CD4-positive, alpha-beta T cell treated with Interleukin-10 for 1 hour (primary cell): ENCODE measurements at places on chromosomes 4 and X.

GRCh38 chr4:105343146-105343931, 130.5 kb downstream of the PPA2 start:
- DNase-seq = no peak

- no peak for DNase-seq
Observed at GRCh38 chrX:13463608-13464007, 105.8 kb upstream of the EGFL6 start.

DNA sequence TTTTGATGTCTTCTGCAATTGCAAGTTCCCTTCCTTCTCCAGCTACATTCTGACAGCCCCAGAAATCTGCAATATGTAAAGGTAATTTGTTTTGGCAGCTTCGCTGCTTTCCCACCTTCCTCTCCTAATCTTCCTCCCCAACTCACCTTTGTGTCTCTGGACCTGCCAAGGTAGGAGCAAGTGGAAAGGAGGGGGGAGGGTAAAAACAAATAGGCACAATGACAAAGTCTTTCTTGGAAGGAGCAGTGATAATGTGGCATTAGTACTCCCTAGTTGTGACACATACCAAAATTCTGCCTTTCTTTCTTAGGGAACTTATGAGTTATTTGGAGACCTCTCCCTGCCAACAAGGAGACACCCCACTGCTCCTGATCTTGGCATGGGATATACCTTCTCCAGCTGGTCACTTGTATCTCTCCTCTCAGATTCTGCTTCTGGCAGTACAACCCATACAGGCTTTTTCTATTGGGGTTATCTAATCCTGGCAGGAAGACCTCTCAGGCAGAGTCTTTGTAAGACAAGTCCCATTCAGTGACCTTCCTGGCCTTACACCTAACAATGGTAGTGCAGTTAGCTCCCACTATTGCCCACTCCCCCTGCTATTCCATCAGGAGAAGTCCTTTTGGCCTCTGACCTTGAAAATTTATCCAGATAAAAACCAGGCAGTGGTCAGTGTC, 24.2 kb downstream of the F8 start:
- no peak for DNase-seq

DNA sequence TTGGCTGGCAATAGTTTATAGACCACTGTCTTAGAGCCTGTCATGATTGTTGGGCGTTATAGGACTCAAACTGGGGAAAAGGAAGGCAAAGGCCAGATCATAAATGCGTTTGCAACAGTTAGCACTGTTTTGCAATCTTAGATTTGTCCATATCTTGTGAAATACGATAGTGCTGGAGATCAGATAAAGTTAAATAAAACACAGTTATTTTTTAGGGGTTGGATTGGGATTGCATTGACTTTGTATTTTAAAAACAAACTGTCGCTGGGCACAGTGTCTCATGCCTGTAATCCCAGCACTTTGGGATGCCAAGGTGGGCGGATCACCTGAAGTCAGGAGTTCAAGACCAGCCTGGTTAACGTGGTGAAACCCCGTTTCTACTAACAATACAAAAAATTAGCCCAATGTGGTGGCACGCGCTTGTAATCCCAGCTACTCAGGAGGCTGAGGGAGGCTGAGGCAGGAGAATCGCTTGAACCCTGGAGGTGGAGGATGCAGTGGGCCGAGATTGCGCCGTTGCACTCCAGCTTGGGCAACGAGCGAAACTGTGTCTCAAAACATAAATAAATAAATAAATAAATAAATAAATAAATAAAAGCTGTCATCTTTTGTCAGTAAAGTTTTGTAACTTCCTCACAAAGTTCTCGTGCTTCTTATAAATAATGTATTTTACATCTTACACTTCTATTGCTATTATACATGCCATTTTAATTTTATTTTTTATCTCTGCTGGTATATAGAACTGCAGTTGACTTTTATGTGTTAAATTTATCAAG, 117.2 kb downstream of the KDM6A start:
- no peak for DNase-seq

DNA sequence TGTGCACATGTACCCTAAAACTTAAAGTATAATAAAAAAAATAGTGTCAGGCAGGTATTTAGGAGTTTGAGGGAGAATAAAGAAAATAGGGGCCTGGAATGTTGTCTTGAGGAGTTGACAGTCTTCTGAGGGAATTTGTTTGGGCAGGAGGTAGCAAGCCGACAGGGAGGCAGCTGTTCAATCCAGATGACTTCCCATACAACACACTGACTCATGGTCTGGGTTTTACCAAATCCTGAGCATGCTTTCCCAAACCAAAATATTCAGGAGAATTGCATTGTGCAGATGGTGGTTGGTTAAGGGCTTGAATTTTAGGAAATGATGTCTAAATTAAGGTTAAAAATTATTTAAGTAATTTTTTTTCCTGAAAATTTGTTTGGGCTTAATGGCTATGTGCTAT, 430.0 kb downstream of the INPP4B start:
- no peak for DNase-seq

DNA sequence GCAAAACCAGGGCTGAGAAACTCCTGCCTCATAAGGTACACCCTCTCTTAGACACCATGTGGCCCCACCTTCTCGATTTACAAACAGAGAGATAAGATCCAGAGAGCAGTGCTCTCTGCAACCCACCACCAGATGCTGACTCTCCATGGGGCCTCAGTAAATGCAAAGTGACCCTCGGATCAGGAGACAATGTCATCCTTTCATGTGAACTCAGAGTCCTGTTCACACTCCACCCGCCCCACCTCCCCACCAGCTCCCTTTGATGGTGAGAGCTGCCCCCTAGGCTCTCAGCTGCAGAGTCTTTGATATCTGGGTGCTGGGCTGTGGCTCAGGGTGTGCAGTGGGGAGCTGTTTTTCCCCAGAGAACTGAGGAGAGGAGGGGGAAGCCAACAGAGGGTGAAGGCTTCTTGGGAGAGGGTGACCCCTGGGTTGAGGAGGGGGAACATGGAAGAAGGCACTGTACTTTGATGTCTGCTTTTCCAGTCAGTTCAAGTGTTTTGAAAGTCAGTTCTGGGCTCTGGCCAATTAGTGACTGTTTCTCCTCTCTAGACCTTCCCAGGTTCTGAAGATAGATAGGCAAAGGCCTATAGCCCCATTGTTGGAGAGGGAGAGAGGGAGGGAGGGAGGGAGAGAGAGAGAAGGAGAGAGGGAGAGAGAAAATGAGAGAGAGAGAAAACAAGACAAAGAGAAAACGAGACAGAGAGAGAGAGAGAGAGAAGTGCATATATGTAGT, 88.2 kb downstream of the SCD5 start:
- no peak for DNase-seq

DNA sequence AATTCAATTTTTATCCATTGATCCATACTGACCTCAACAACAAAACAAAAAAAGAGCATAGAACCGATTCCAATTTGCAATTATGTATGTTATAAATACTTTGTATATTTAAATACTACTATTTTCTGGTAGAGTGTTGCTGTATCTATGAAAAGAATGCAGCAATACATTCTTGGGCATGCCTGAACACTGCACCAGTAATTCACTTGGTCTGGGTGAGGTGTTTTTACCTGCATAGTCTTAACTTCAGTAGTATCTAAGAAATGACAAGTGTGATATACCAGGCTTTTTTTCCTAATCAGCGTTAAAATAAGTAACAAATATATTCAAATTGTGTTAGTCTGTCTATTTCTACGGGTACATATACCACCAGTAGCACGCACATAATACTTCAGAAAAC, 120.2 kb downstream of the KLHL13 start:
- no peak for DNase-seq

DNA sequence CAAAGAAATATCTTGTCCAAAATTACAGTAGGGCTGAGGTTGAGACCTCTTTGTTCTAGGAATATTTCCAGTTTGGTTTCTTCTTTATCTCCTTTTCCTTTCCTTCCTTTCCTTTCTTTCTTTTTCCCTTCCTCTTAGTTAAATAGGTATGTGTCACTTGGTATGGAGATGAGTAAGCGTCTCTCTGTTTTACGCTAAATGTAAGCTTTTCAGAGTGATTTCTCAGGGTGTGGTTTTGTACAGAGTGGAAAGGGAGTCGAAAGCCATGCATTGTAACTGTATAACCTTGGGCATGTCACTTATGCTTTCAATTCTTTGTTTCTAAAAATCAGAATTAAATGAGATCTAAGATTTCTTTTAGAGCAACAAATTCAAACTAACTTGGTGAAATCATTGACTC, 54.8 kb downstream of the TLL1 start:
- DNase-seq = no peak

GRCh38 chr4:145709843-145710242, 29.9 kb downstream of the C4orf51 start:
- no peak for DNase-seq

GRCh38 chr4:159143687-159144086, 40.8 kb downstream of the RAPGEF2 start:
- DNase-seq = no peak

DNA sequence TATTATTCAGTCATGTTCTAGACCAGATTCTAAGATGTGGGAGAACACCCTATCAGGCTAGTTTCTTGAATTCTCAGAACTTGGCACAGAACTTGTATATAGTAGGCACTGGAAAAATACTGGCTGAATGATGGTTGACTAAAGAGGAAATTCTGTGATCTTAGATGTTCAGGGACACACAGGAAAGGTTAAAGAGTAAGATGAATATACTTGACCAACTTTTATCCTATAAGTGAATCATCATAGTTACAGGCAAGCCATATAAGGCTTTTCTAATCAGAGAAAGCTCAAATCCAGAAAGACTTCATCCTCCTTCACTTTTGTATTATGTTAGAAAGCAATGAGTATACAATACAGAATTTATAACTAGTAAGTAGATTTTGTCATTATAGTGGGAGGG, 53.8 kb downstream of the SEPTIN11 start:
- no peak for DNase-seq
